ENCODE measurements at places on chromosomes 5 and 9.

DNA sequence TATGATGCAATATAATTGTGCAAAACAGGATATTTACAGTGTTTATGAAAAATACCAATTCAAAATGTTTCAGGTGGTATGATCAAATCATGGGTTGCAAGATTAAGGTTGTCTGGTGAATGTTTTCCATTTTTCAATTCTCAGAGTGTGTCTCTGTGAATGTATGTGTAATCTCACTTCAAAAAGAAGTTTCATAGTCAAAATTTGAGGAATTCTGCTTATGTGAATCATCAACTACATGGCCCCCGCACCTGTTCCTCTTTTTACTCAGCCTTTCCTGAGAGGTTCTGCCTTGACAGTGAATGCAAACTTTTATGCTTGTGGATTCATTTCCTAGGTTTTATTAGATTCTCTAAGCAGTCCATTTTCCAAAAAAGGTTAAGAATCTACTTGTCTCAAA, 32.1 kb downstream of the KCTD16 start:
- no peak for DNase-seq

- DNase-seq = no peak
Measured at GRCh38 chr9:21482213-21482612, at the start of gene IFNE. TSS of gene IFNE (minus strand) at chr9:21482313. CDS start at chr9:21481694, 619 bp downstream.

DNA sequence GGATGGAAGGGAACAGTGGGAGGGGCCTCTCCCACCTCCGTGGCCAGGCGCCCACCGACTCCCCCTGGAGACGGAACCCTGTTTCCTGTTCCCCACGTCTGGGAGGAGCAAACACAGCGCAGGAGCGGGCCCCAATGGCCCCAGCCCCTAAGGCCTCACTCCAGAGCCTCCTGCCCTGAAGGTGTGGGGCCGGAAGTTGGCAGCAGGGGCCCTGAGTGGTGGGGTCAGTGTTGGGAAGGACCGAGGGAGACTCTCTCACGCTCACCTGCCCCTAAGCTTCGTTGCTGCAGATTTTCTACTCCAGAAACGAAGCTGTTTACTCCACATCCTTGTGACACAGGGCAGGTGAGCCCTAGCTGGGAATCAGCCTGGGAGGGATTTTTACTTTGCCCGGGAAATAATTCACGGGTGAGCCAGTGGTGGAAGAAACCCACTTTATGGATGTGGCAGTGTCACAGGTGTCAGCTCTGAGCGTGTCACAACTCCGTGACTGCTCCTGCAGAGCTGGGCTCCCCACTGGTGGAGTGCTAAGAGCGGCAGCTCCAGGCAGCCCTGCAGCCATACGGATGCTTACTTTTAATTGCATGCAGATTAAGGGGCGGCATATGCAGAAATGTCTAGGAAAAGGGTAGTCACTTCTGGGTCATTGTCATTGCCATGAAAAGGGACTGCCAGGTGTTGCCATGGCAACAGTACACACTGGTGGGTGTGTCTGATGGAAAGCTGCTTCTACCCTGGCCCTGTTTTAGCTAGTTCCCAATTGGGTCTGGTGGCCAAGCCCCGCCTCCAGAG, 77.5 kb upstream of the OLFM1 start:
- no peak for DNase-seq

DNA sequence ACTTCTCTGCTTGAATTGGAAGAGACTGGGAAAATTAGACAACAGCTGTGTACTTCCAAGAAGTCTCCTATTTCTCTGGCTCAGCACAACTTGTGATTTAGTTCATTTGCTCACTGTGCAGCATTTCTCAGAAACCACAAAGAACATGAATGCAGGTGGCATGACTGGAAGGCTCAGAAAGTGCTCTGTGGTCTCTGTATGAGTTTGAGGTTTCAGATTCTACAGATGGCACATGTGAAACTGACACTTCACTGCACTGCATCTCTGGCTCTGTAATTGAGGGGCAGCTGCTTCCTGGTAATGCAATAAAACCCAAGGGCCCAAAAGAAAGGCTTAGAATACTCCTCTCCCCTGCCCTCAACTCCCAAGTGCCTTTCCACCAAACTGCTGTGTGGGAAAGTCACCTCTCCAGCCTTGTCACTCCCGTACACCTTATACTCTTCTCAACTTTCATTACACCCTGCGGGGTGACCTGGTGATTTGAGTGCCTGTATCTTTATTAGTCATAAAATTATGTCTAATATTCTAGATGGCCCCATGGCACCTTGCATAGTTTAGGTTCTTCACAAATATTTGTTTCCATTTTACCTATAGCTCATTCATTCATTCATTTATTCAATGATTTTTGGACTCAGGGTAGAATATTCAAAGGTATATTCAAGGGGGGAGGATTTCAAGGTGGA, 82.5 kb downstream of the ESM1 start:
- DNase-seq = no peak

GRCh38 chr9:128718047-128718446, 5.9 kb downstream of the ZDHHC12 start:
- DNase-seq = no peak

DNA sequence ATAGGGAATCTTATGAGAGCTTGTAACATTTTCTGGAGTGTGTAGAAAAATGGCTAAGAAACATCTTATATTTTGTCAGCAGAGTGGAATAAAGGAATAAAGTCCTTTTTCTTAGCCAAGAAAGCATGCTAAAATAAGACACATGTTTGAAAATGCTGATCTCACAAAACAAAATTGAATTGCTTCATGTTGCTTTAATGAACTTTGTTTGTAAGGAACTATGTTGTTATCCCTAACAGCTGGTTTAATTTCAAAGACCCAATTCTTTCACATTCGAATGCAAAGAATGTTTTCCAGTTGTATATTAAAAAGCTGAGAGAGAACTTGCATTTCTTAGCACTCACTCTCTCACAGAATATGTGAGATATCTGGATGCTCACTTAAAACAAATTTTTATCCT, 107.6 kb downstream of the MUSK start:
- DNase-seq = no peak

DNA sequence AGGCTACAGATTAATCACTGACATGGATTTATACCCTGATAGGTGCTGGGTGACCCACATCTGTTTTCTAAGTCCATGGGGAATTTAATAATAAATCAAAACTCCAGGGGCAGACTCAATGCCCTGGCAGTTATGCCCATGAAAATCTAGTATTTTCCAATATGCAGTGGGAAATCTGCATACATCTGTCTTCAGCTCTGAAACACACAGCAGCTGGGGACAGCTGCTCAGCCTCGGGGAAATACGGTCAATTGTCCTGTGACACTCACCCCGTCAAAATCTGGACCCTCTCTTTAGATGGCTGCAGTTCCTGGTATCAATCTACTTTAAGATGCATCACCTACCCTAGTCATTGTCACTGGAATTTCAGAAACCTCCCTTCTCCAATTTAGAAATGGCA, 12.7 kb upstream of the C1QTNF3 start:
- DNase-seq = no peak

DNA sequence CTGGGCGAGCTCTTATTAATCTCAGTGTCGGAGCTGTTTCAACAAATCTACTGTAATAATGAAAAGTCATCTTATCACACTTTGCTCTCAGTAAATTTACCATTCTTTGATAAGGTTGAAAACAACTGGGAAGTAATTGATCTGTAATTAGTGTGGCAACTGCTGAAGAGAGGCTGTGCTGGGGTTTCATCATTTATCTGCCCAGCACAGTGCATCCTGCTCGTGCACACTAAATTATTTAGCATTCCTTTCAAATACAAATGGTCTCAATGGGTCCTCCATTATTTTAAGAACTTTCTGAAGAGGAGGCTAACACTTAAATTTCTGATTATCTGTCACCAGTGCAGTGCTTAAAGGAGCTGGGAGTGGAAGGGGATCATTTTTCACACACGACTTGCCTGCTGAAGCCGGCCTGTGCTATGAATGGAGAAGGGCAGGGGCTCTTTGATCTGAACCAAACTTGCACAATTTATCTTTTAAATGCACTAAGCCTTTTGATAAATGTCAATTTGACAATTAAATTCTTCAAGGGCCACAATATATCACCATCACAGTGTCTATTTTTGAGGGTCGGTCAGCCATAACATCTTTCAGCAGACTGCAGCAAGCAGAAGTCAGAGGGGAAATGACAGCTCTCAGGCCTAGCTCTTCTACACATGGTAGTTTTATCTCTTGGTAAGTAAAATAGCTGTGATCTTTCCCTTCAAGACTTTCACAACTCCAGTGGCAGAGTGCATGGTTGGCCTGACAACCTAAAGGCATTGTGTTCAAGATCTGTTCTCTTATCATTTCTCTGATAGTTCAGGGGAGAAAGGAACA, 106.4 kb upstream of the EFNA5 start:
- no peak for DNase-seq

DNA sequence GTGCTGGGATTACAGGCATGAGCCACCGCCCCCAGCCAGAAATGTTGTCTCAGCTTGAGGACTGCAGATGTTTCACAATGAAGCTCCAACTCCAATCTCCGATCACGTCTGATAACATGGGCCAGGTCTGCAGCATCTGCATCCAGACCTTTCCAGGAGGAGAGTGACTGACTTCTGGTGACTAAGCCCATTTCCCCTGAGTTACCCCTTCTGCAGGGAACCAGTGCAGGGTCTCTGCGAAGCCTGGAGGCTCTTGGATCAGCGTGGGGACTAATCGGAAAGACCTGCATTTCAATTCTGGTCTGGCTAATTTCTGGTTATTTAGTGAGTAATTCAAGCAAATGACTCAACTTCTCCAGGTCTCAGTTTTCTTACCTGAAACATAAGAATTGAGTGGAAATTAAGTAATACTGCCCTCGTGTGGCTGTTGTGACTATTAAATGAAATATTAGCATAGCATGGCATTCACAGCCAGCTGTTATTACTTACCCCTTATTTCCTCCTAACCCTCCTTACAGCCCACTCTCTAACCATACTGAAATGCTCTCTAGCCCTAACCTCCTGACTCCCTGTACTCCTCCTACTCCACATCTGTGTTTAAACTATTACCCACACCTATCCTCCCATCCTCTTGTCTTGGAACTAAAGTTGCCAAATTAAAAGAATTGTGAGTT, 2.2 kb upstream of the GNPDA1 start:
- DNase-seq = peak; percentile 32

DNA sequence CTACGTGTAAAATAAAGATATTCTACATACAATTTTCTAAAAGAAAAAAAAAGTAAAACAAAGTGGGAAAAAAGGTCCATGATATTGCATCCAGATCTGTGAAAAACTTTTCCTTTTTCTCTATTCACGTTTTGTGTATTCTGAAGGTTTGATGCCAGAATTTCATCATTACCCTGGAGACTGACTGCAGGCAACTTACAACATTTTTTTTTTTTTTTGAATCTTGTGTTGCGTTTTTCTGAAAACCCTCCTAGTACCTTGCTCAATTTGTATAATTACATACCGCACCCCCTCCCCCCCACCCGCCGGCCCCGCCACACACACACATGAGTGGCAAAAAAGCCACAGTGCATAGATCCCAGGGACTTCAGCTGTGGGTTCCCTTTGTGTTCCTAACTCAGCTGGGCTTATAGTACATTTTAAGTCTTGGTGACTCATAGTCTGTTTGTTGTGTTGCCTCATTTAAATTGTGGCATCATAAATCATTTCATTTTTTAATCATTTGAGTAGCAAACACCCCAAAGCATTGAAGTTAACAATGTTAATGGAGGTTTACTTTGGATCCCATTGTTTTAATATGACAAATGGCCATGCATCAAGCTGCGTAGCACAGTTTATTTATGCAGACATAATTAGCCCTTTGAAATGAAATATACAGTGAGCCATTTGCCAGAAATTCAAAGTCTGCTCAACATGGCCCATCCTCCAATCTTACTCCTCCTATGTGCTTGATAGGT, 36.0 kb downstream of the PRDM6 start:
- no peak for DNase-seq

DNA sequence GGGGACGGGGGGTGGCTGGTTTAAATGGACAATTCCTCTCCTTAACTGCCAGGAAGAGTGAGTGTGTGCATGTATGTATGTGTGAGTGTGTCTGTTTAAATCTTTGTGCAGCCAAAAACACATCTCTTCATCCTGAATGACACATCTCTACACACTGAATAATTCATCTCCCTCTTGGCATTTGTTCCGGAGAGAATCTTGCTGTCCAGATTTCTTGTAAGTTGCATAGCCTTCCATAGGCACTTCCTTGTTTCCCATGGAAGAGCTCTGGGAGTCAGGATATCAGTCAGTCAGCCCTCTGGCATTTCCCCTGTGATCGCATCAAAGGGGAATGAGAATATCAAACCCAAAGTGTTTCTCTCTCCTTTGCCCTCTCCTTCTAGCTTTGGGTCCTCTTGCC, 74.7 kb downstream of the WWC1 start:
- no peak for DNase-seq

GRCh38 chr9:98884849-98885248, 58.9 kb upstream of the COL15A1 start:
- no peak for DNase-seq

DNA sequence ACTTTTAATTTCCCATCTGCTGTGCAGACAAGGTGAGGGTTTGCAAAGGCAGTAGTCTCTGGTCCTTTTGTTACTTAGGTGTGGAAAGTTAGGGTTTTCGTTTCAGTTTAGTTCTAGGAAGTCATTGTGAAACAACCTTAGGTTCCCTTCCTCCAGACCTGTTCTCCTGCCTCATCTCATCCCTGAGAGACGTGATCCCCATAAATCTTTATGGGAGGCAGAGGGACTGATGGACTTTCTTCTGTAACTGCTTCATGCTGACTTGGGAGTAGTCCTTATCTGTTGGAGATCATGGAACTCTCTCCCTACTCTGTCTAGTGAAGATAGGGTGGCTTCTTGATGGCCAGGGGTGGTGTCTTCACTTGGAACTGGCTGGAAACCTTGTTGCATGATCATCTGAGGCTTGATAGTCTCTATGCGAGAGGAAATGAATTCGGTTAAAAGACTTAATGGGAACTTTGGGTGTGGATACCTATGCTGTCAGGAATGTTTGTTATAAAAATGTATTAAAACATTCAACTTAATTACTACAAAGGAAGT, 7.2 kb upstream of the GM2A start:
- DNase-seq = no peak

DNA sequence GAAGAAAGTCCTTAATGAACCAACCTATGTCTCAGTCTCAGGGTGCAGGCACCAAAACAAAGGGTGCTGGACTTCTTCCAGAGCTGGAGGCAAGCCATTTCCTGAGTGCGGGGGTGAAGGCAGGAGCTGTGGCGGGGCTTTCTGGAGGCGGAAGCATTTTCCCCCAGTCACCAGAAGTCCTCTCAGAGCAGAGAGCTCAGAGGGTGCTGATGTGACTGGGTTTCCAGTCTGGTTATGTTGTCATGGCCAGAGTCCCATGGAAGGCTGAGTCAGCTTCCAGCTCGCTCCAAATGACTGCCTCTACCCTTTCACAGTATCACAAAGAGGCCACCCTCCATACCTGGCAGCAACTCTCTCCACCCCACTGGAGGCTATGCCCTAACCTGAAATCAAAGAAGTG, 86.0 kb downstream of the TRPC7 start:
- no peak for DNase-seq

- no peak for DNase-seq
Measured at GRCh38 chr5:88540471-88541115, 271.9 kb upstream of the TMEM161B start.

GRCh38 chr5:116437351-116437705, 137.3 kb downstream of the SEMA6A start:
- DNase-seq = no peak

Measured in NCI-H460 (cell line).